ENCODE measurements at places on chromosomes 12 and 14.
A peak's percentile ranks its signal among the peaks of the same experiment; 100 is the strongest.

DNA sequence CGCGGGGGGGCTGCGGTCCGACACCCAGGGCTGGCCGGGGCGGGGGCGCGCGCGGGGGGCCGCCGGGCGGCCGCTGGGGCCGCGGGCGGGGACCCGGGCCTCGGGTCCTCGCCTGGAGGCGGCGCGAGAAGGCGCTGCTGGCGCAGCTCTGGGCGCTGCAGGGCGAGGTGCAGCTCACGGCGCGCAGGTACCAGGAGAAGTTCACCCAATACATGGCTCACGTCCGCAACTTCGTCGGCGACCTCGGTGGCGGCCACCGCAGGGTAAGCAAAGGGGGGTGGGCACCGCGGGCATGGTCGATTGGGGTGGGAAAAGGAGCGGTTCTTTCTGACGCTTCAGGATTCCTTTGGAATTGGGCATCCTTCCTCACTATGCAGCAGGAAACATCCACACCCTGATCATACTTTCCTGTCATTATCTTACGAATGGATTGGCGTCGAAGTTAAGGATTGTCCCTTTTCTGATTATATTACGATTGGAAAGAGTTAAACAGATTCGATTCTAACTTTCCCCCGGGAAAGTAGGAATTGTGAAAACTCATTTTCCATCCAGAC is 798 bp downstream of the PDZRN4 start:
- DNase-seq, result no peak

- peak; percentile 94 for DNase-seq
Measured at GRCh38 chr12:49945394-49946080, 5.0 kb upstream of the AQP2 start.

GRCh38 chr12:132329036-132329719 is at the start of gene GALNT9:
TSS of gene GALNT9 (minus strand) at chr12:132329589. CDS start at chr12:132329203, 386 bp downstream.
- DNase-seq, result no peak

DNA sequence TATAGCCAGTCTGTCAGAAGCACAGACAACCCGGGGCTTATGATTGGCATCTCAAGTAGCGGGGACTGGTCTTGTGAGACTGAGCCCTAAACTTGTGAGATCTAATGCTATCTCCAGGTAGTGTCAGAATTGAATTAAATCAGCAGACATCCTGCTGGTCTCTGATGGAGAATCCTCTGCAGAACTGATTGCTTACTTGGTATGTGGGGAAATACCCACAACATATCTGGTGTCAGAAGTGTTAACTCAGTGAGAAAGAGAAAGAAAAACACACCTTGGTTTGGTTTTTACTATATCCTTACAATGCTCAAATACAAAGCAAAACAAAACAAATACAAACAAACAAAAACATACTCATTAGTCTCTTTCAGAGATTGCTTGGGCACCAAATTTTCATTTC is 10.0 kb downstream of the SEL1L start:
- DNase-seq, result peak; percentile 40

DNA sequence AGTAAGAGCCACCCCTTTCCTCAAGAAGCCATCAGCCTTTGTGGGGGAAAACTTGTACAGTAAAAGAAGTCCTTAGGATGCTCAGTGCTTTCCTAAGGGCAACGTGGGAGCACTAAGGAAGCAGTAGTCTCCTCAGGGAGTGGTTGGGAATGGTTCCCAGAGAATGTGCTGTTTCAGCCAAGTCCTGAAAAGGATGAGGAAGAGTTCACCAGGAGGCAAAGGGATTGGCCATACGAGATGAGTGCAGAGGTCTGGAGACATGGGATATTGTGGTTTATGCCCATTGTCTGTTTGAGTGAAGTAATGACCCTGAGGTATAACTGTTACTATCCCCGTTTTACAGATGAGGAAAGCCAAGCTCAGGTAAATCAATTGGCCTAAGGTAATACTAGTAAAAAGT is 86.0 kb upstream of the ATF1 start:
- DNase-seq, result no peak

DNA sequence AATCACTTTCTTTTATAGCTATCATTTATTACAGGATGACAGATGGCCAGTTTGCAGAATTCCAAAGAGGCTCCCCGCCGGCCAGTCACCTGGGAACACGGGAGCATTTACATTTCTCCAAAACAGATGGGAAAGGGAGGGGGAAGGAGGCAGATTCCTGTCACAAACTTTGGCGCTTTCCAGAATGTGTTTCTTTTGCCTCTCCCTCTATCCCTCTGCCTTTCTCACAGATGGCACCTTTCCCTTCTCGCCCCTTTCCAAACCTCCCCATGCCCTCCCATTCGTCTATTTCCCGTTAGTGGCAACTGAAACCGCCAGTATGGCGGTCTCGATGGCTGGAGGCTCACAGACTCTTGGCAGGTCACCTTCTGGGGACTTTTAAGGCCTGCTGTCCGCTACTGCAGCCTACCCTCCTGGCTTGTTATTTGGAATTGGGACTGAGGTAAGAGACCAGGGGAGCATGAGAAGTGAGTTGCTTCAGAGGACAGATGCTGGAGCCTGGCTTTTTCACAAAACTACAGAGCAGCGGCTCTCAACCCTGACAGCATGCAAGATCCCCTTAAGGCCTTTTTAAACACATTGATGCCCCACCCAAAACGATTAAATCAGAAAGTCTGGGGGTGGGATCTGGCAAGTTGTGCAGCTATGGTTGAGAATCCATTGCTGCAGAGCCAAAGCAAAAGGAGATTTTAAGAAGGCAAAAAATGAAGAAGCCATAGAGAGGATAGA is 161.5 kb upstream of the VASH1 start:
- DNase-seq, result no peak

- no peak for DNase-seq
Measured at GRCh38 chr12:68176257-68176656, 16.7 kb upstream of the IFNG start.

- DNase-seq, result no peak
Measured at GRCh38 chr12:38847247-38847646, 58.1 kb downstream of the CPNE8 start.

GRCh38 chr12:21129906-21130305 is 1.1 kb upstream of the SLCO1B1 start:
- DNase-seq, result no peak

- DNase-seq, result no peak
Measured at GRCh38 chr12:53677016-53677799, 1.3 kb upstream of the ATP5MC2 start.

GRCh38 chr14:70023871-70024270 is 144.7 kb downstream of the SMOC1 start:
- DNase-seq, result no peak

DNA sequence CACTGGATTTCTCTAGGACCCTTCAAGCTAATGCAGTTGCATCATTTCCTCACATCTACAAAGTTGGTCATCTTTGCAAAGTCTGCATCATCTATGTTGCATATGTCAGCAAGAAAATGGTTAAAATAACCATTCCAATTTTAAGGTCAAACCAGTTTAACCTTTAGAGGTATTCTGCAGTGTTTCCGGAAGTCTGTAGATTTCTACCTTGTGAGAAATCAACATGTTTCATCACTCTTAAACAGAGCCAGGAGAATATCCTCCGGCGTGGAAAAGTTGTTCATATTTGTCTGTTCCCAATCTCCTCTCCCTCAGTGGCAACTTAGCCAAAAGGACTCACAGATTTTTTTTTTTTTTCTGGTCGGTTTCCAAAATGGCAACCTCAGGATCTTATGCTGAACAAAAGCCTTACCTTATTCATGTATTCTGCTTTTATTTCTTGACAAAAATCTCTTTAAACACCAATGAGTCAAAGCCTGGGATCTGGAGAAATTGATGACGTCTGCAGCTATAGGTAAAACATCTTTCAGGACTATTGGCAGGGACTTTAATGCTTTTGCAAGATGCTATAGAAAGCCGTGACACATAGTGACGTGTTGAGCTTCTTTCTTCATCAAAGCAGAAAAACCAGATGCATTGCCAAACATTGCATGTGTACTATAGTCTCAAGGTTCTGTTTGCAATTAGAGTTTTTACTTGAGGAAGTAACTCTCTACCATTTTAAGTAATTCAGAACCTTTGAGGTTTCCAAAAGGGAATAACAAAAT is 16.0 kb upstream of the CDK17 start:
- DNase-seq, result no peak

- DNase-seq, result no peak
Measured at GRCh38 chr14:98112194-98112780, 1159.7 kb downstream of the BCL11B start.

- peak; percentile 89 for DNase-seq
Measured at GRCh38 chr14:61321385-61322010, at the start of gene PRKCH. TSS of gene PRKCH (plus strand) at chr14:61321579. CDS start at chr14:61322102, 523 bp downstream.

DNA sequence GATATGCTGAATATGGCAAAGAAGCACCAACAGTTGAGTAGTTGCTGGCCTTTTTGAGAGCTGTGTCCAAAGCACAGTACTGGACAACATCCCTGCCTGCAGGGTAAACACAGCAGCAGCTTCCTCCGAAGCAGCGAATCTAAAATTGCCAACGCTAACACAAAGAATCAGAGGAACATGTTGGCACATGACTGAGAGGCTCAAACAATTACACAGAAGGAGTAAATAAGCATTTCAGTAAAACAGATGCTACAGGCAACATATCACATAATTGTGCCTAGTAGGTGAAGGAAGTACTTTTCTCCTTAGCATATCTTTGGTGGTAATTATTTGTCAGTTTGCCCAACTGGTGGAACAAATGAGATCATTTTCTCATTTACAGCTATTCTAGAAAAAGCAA is 52.1 kb downstream of the KICS2 start:
- DNase-seq, result no peak

GRCh38 chr12:57535764-57536596 is 11.0 kb downstream of the DCTN2 start:
- DNase-seq, result no peak
